ENCODE measurements at places on chromosomes 12 and 14. TPM values are rescaled to one million over a fixed set of nuclear protein-coding genes. Genes with fewer than 3 reads are reported as not detected.

DNA sequence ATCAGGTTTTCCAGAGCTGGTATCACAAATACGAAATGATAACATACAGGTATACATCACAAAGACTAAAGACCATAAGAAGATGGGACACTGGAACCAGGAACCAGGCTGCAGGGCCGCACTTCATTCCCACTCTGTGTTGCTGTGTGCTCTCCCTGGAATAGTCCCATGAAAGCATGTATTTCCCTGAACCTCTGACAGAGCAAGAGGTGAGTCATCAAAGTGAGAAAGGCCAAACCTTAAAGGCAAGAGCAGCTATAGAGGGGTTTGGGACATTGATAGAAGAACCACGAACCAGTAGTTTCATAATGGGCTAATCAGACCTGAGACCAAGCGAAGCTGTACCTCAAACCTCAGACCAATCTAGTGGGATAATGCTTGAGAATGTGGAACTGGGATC lies 283.0 kb upstream of the PRKD1 start:
- H3K4me3 ChIP-seq = no peak overlapping the region
- DNase-seq = no peak
- no peaks in the 10 kb centered on the region for H3K36me3 ChIP-seq
- no peak overlapping the region for H3K27ac ChIP-seq
- H3K27me3 ChIP-seq = no peaks in the 10 kb centered on the region
- H3K4me1 ChIP-seq = no peaks in the 10 kb centered on the region

GRCh38 chr12:6377667-6377994 lies 2.3 kb upstream of the SCNN1A start:
- H3K27me3 ChIP-seq = no peaks in the 10 kb centered on the region
- peaks cover 38% of the 10 kb centered on the region for H3K4me1 ChIP-seq
- DNase-seq = peak; percentile 71
- H3K27ac ChIP-seq = peak overlapping the region; percentile 77
- H3K36me3 ChIP-seq = no peaks in the 10 kb centered on the region

- no peaks in the 10 kb centered on the region for H3K4me1 ChIP-seq
- no peak overlapping the region for H3K4me3 ChIP-seq
- no peak overlapping the region for H3K27ac ChIP-seq
- no peaks in the 10 kb centered on the region for H3K36me3 ChIP-seq
- H3K27me3 ChIP-seq = no peaks in the 10 kb centered on the region
These were observed 13.0 kb downstream of the TMEM52B start for GRCh38 chr12:10191865-10192264.

- H3K4me3 ChIP-seq = no peak overlapping the region
- no peaks in the 10 kb centered on the region for H3K36me3 ChIP-seq
- no peak for DNase-seq
- no peak overlapping the region for H3K27ac ChIP-seq
These were observed 149.2 kb downstream of the DUSP6 start for GRCh38 chr12:89203144-89203543.

DNA sequence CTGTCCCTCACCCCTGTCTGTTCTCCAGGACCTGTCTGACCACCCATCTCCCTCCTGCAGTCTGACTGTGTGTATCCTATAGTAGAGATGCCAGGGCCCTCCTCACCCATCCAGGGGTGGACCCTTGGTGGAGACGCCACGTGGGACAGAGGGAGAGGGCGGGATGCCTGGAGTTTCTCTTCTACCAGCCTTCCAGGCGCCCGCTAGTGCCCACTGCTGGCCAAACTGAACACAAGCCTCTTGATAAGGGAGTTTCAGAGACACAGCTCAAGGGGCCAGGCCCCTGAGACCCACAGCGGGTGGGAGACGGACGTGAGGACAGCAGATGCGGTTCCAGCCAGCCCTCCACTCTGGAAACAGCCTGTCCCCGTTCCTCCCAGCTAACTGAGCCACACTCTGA lies 147.3 kb downstream of the RBM19 start:
- H3K27me3 ChIP-seq = no peaks in the 10 kb centered on the region
- peak; percentile 18 for DNase-seq

GRCh38 chr14:66046035-66046434 lies 440.1 kb upstream of the CCDC196 start:
- H3K4me3 ChIP-seq = no peak overlapping the region
- H3K36me3 ChIP-seq = no peaks in the 10 kb centered on the region
- no peak overlapping the region for H3K27ac ChIP-seq
- H3K27me3 ChIP-seq = no peaks in the 10 kb centered on the region

- H3K27me3 ChIP-seq = no peaks in the 10 kb centered on the region
- no peaks in the 10 kb centered on the region for H3K4me1 ChIP-seq
- H3K4me3 ChIP-seq = no peak overlapping the region
- DNase-seq = no peak
- no peaks in the 10 kb centered on the region for H3K36me3 ChIP-seq
These were observed 7.8 kb upstream of the OTUB2 start for GRCh38 chr14:94018308-94018707.

- no peak overlapping the region for H3K4me3 ChIP-seq
- no peaks in the 10 kb centered on the region for H3K27me3 ChIP-seq
- no peak overlapping the region for H3K27ac ChIP-seq
- no peaks in the 10 kb centered on the region for H3K36me3 ChIP-seq
These were observed 152.5 kb upstream of the TMEM132C start for GRCh38 chr12:128114485-128114884.

DNA sequence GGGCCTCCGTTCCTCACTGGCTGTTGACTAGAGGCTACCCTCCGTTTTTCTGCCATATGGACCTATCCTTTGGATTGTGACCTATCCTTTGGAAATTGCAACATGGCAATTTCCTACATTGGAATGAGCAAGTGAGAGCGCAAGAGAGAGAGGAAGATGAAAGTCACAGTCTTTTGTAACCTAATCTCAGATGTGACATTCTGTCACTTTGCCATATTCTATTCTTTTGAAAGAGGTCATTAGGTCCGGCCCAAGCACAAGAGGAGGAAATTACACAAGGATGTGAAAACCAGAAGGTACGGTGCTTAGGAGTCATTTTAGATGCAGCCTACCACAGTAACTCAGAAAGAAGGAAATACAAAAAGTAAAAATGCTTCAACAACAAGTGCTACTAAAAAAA lies 47.3 kb upstream of the SRP54 start:
- H3K4me3 ChIP-seq = no peak overlapping the region
- H3K36me3 ChIP-seq = no peaks in the 10 kb centered on the region
- no peak for DNase-seq
- H3K27ac ChIP-seq = no peak overlapping the region

DNA sequence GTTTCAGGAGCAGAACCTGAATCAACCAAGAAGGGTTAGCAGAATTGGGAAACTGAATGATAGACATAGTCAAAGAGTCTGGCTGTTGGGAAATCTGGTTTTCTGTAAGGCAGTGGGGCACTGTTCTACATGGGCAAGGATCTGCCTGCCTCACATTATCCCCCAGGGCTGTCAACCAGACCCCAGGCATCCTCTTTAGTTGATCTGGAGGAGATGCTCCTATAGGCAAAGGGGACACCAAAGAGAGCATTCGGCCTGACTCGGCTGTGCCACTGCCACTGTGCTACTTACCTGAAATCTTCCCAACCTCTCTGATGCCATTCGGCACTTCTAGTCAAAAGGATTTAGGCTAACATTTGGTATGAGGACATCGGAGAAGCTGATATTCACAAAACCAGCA lies 4.1 kb downstream of the ISCU start:
- H3K36me3 ChIP-seq = no peaks in the 10 kb centered on the region
- no peak for DNase-seq
- H3K27me3 ChIP-seq = no peaks in the 10 kb centered on the region
- H3K27ac ChIP-seq = no peak overlapping the region

DNA sequence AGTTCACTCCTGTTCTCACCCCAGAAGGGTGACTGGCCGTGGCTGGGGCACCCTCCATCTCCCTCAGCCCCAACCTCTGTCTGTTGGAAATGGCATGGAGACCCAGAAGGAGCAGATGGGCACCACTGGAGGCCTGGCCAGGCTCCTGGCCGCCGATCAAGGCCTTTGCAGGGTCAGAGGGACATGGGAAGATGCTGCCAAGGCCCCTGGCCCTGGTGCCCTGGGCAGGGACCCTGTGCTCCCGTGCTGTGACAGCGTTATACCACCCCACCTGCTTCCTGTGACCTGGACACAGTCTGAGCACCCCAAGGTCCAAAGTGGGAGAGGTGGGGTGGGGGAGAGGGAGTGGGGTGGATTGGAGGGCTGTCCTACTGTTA lies 3.5 kb downstream of the INF2 start:
- peaks cover 80% of the 10 kb centered on the region for H3K4me1 ChIP-seq
- DNase-seq = no peak
- no peak overlapping the region for H3K4me3 ChIP-seq
- H3K36me3 ChIP-seq = no peaks in the 10 kb centered on the region
- H3K27me3 ChIP-seq = no peaks in the 10 kb centered on the region

DNA sequence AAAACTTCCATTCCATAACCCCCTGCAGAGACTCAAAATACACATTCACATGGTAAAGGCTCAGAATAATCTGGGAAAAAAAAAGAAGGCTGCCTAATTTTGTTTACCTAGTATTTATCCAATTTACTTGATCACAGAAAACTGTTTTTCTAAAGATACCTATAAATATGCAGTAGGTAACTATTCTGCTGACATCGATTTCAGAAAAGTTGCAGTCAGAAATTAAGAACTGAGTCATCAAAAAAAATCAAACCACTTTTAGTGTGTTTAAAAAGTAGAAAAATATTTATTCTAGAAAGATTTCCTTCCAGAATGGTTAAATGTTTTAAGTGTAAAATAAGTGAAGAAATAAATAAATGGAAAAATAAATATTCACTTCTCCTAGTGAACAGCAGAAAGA lies 254.5 kb upstream of the CAND1 start:
- DNase-seq = no peak
- H3K4me1 ChIP-seq = no peaks in the 10 kb centered on the region
- H3K27me3 ChIP-seq = no peaks in the 10 kb centered on the region
- H3K27ac ChIP-seq = no peak overlapping the region
- H3K36me3 ChIP-seq = no peaks in the 10 kb centered on the region

- H3K4me3 ChIP-seq = no peak overlapping the region
- no peak for DNase-seq
- no peak overlapping the region for H3K27ac ChIP-seq
- H3K27me3 ChIP-seq = no peaks in the 10 kb centered on the region
These were observed 10.1 kb upstream of the CLEC12A start for GRCh38 chr12:9961106-9961505.

- peak overlapping the region; percentile 68 for H3K27ac ChIP-seq
- H3K27me3 ChIP-seq = no peaks in the 10 kb centered on the region
- no peak overlapping the region for H3K4me3 ChIP-seq
- DNase-seq = peak; percentile 80
These were observed 213.1 kb downstream of the CHST11 start for GRCh38 chr12:104669851-104670337.

DNA sequence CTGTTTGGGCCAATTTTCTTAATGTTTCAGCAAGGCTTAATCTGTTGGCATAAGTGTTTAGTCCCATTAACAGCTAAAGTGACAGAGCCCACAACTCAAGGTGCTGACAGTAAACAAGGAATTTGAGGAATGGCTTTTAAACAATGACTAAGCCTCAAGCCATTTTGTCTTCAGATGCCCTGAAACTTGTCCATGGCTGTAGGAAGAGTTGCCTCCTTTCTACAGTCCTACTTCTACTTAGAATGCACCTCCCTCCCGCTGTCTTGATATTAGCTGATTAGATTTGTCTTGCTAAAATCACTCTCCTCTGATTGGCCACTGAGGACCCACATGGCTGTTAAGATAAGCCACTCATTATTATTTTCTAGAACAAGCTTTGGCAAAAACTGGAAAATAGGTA lies 188.4 kb upstream of the OTX2 start:
- no peaks in the 10 kb centered on the region for H3K27me3 ChIP-seq
- H3K36me3 ChIP-seq = no peaks in the 10 kb centered on the region
- no peak for DNase-seq
- no peaks in the 10 kb centered on the region for H3K4me1 ChIP-seq

DNA sequence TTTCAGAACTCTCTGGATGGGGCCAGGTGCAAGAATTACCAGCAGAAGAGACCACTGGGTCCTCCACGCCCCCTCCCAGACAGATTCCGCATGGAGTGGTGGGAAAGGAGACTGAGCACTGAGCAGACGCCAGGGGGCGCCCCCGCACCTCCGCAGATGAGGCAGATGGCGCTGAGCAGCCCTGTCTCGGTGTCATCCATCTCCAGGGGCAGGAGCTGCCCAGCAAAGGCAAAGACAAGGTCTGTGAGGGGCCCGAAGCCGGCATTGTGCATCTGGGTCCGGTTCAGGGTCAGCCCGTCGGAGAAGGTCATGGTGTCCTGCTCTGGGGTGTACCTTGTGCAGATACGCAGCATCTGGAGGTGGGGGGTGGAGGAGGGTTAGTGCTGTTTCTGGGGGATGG lies 6.3 kb upstream of the ITGB7 start:
- H3K36me3 ChIP-seq = no peaks in the 10 kb centered on the region
- peak; percentile 89 for DNase-seq
- H3K27ac ChIP-seq = no peak overlapping the region
- H3K4me3 ChIP-seq = no peak overlapping the region
- H3K27me3 ChIP-seq = no peaks in the 10 kb centered on the region

Gene NOS1
- total RNA-seq = 3.1 TPM

Gene NGB
- 1.3 TPM for total RNA-seq

Gene NOVA1
- 15.0 TPM for total RNA-seq

Gene RFX4
- 52.7 TPM for total RNA-seq

Gene HOXC9
- total RNA-seq = 6.6 TPM

Gene ACOT6
- 1.2 TPM for total RNA-seq

Gene LRFN5
- 6.8 TPM for total RNA-seq

Gene RD3L
- total RNA-seq = not detected
